ENCODE measurements at places on chromosomes 1 and 21. TPM values are rescaled to one million over a fixed set of nuclear protein-coding genes. Genes with fewer than 3 reads are reported as not detected.

The C1QB gene
- 39.6 TPM for total RNA-seq

The SLC5A3 gene
- total RNA-seq = 49.1 TPM

The ADAM30 gene
- total RNA-seq = not detected

The HOOK1 gene
- total RNA-seq = 19.4 TPM

The NRAS gene
- total RNA-seq = 43.3 TPM

The FCRL6 gene
- 0.77 TPM for total RNA-seq

The SMIM1 gene
- total RNA-seq = 8.0 TPM

The RAB4A gene
- total RNA-seq = 54.4 TPM

DNA sequence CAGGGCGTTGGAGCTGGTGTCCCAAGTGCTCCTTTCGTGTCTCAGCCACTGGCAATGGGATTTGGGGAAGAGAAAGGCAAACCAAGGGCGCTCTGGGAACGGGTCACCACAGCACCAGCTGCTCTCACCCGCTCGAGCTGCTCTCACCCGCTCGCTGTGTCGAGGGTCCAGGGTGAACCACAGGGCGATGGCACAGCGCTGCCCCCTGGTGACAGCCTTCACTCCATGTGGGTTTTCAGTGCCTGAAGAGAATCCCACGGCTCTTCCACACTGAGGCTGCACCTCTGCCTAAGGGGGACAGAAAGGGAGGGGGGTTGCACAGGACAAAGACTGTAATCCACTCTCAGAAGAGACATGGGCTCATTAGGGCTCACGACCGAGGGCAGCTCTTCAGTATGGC is 7.1 kb upstream of the CLDN19 start:
- peaks cover 42% of the 10 kb centered on the region for H3K36me3 ChIP-seq
- no peak overlapping the region for H3K27ac ChIP-seq
- peak; percentile 68 for DNase-seq
- no peaks in the 10 kb centered on the region for H3K4me1 ChIP-seq

GRCh38 chr1:211531194-211532087 is 39.5 kb upstream of the RD3 start:
- no peak overlapping the region for H3K4me3 ChIP-seq
- H3K36me3 ChIP-seq = no peaks in the 10 kb centered on the region
- no peak for DNase-seq
- no peaks in the 10 kb centered on the region for H3K27me3 ChIP-seq
- no peaks in the 10 kb centered on the region for H3K4me1 ChIP-seq

DNA sequence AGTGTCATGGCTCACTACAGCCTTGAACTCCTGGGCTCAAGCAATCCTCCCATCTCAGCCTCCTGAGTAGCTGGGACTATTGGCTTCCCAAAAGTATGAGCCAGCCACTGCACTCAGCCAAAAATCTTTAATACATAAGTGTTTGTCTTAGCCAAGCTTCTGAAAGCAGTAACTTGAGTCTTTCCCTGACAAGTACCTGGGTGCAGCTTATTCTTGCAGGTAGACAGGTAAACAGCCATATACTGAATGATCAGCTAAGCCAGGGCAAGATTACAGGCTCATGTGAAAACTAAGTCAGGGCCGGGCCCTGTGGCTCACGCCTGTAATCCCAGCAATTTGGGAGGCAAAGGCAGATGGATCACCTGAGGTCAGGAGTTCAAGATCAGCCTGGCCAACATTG is 7.8 kb downstream of the MEAF6 start:
- H3K36me3 ChIP-seq = peaks cover 17% of the 10 kb centered on the region
- H3K4me1 ChIP-seq = no peaks in the 10 kb centered on the region
- DNase-seq = no peak
- no peak overlapping the region for H3K27ac ChIP-seq
- no peak overlapping the region for H3K4me3 ChIP-seq

DNA sequence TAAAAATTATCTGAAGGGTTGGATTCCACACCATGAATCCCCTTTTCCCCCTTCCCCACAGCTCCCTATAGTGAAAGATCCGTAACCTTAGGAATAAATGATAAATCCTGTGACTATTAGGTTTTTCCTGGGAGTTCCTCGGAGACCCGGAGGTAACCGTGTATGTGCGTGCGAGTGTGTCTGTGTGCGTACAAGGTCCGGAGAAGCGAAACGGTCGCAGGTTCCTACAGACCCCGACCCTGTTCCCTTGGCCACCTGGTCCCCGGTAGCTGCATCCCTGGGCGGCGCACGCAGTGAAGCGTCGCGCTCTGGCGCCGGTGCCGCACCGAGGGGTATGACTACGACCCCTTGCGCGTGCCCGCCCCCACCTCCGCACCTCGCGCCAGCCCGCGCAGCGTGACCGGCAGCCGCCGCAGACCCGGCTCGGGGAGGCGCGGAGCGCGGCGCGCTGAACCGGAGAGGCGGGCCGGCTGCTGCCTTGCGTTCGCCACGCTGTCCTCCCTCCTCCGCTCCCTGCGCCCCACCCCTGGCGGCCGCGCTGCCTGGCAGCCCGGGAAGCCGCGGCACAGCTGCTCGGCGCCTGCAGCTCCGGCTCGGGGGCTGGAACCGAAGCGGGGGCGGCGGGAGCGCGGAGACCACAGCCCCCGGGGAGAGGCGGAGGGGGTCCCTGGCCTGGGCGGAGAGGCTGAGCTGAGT is at the start of gene AK5:
TSS of gene AK5 (plus strand) at position 529 of the 696 bp plus-strand sequence. CDS start 295 bp downstream, outside the sequence.
- DNase-seq = peak; percentile 61
- no peak within 1 kb of the TSS for H3K4me3 ChIP-seq
- no peak within 1 kb of the TSS for H3K27ac ChIP-seq

- H3K4me3 ChIP-seq = no peak overlapping the region
- H3K4me1 ChIP-seq = no peaks in the 10 kb centered on the region
- no peak for DNase-seq
- no peaks in the 10 kb centered on the region for H3K27me3 ChIP-seq
Measured at GRCh38 chr1:228031276-228031995, 24.6 kb downstream of the WNT3A start.

DNA sequence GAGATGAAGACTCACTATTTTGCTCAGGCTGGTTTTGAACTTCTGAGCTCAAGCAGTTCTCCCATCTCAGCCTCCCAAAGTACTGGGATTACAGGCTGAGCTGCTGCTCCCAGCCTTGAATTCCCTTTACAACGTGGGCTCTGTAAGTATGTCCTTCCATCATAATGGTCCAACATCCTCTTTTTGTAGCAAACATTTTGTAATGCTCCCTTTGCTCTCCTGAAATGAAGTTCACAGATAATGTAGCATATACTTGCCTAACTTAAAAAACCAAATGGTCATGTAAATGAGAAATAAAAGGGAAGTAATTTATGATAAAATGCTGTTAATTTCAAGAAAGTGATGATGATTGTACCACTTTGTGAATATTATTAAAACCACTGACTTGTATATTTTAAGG is 30.5 kb upstream of the THEM4 start:
- H3K4me1 ChIP-seq = peaks cover 12% of the 10 kb centered on the region
- H3K4me3 ChIP-seq = no peak overlapping the region
- no peak overlapping the region for H3K27ac ChIP-seq
- peaks cover 4% of the 10 kb centered on the region for H3K27me3 ChIP-seq
- H3K36me3 ChIP-seq = no peaks in the 10 kb centered on the region

DNA sequence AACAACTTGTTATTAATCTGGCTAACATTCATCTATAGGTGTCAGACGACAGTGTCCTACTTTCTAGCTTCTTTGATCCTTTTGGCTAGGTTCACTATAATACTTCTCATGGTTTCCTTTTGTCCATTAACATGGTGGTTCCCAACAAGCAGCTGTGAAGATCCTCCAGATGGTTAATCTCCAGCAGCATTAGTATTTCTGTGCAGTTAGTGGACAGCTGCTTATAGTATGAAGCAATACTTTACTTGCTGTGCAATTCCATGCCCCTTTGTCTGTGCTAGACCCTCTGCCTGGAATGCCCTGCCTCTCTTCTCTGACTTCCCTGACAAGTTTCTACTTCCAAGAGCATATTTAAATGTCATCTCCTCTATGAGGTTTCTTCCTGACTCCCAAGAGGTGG is 41.7 kb upstream of the ARHGAP29 start:
- H3K36me3 ChIP-seq = no peaks in the 10 kb centered on the region
- H3K4me1 ChIP-seq = no peaks in the 10 kb centered on the region
- H3K4me3 ChIP-seq = no peak overlapping the region

GRCh38 chr1:89812992-89813391 is 7.8 kb upstream of the LRRC8D start:
- H3K27ac ChIP-seq = no peak overlapping the region
- no peaks in the 10 kb centered on the region for H3K36me3 ChIP-seq
- DNase-seq = no peak
- H3K4me3 ChIP-seq = no peak overlapping the region
- H3K4me1 ChIP-seq = no peaks in the 10 kb centered on the region

DNA sequence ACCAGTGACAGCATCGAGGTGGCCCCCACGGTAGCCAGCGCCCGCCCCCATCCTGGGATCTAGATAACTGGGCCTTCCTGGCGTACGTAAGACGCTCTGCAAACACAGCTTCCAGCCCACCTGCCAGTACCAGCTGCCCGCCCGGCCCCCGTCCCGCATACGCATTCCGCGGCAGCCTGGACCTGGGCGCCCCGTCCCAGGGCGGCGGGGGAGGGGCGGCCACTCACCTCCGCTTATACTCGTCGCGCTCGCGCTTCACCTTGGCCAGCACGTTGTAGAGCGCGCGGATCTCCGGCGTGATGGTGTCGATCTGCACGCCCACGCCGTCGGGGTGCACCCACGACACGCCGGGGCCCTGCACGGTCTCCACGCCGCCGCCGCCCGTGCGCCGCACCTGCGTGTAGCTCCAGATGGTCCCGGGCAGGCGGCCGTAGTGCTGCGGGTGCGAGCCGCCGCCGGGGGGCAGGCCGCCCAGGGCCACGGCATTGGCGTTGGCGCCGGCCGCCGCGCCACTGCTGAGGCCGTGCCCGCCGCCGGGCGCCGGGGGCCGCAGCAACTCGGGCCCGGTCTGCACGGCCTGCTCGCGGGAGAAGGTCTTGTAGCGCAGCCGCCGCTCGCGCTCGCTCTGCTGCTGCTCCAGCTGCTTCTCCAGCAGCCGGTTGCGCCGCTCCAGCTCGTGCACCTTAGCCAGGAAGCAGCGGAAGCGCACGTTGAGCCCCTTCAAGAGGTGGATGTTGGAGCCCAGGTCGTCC is 859 bp downstream of the IFFO2 start:
- no peaks in the 10 kb centered on the region for H3K27me3 ChIP-seq
- no peaks in the 10 kb centered on the region for H3K36me3 ChIP-seq
- H3K27ac ChIP-seq = no peak overlapping the region
- peak overlapping the region; percentile 83 for H3K4me3 ChIP-seq

DNA sequence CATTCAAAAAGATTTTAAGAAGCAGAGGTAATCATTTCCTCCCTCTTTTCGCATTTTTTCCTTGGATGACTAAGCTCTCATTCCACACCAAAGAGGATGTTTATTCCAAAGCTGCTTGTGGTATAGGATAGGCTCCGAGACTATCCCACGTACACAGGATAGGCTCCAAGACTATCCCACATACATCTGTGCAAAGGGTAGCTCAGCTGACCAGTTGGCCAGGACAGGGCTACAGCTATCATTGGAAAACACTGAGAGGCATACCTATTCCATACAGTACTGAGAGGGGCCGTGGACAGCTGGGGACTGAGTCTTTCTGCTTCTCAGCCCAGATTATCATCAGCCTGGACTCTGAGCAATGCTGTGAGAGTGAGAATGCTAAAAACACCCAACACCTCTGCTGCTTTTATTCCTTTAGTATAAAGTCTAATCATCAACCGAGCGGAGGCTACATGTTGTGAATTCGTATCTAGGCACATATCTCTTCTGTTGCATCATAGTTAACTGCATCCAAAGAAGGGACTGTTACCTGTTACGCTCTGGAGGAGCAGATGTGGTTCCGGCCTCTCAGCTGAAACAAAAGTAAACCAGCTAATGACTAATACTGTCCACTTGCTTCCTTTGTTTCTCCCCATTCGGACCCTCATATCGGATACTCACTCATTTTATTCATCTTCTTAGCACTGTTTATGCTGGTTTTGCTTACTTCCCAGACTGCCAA is 141.0 kb downstream of the TNFSF18 start:
- no peak for DNase-seq
- H3K27ac ChIP-seq = no peak overlapping the region
- no peak overlapping the region for H3K4me3 ChIP-seq

- H3K27me3 ChIP-seq = no peaks in the 10 kb centered on the region
- peak overlapping the region; percentile 70 for H3K27ac ChIP-seq
Measured at GRCh38 chr1:23575226-23575810, 16.0 kb upstream of the ID3 start.

DNA sequence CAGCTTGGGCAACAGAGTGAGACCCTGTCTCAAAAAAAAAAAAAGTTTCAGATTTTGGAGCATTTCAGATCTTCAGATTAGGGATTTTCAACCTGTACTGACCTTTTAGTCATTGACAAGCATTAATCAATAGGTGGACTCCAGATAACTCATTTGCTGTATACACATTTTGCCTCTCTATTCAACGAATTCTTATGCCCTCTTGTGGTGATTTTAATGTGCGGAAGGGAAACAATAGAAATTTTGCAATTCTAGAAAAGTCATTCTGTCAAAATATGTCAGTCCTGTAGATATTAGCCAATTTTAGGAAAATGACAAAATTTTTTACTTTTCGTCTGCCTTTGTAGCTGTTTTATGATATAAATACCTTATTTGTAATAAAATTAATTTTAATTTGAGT is 11.6 kb upstream of the OR2G2 start:
- H3K4me1 ChIP-seq = no peaks in the 10 kb centered on the region
- no peak overlapping the region for H3K4me3 ChIP-seq
- no peaks in the 10 kb centered on the region for H3K36me3 ChIP-seq
- no peaks in the 10 kb centered on the region for H3K27me3 ChIP-seq

- peaks cover 27% of the 10 kb centered on the region for H3K36me3 ChIP-seq
- no peaks in the 10 kb centered on the region for H3K27me3 ChIP-seq
- no peak overlapping the region for H3K4me3 ChIP-seq
- DNase-seq = no peak
- no peak overlapping the region for H3K27ac ChIP-seq
- H3K4me1 ChIP-seq = no peaks in the 10 kb centered on the region
Measured at GRCh38 chr1:27755865-27756264, 17.2 kb upstream of the STX12 start.

DNA sequence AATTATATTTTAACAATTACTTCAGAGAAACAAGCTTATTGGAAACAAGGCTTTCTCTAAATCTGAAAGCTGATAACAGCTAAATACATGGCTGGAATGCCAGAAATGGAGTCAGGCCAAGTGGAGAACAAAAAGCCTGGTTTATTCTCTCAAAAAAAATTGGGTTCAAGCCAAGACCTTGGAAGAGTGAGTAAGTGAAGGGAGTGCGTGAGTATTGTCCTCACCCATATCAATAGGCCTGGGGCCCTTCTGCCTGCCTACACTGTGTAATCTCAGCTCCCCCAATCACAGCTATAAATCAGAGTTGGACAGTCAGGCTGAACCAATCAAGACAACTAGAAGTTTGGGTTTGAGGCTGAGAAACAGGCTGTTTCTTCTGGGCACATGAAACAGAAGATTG is 7.4 kb downstream of the KYAT3 start:
- peak; percentile 95 for DNase-seq
- no peaks in the 10 kb centered on the region for H3K27me3 ChIP-seq
- H3K27ac ChIP-seq = peak overlapping the region; percentile 86
- H3K36me3 ChIP-seq = peaks cover 7% of the 10 kb centered on the region

GRCh38 chr1:39852214-39852791 is 31.0 kb downstream of the TRIT1 start:
- no peak for DNase-seq
- no peak overlapping the region for H3K27ac ChIP-seq
- no peaks in the 10 kb centered on the region for H3K27me3 ChIP-seq
- H3K36me3 ChIP-seq = peaks cover 16% of the 10 kb centered on the region
- H3K4me3 ChIP-seq = no peak overlapping the region

- no peak overlapping the region for H3K4me3 ChIP-seq
- DNase-seq = no peak
- H3K27ac ChIP-seq = no peak overlapping the region
- H3K27me3 ChIP-seq = no peaks in the 10 kb centered on the region
Measured at GRCh38 chr1:167258858-167259257, 38.2 kb downstream of the POU2F1 start.
